ENCODE measurements at places on chromosomes 6 and 20. TPM values are rescaled to one million over a fixed set of nuclear protein-coding genes. Genes with fewer than 3 reads are reported as not detected.

- no peak for DNase-seq
Measured at GRCh38 chr6:169820358-169820757, 68.9 kb downstream of the ERMARD start.

GRCh38 chr6:44211284-44211683, 5.4 kb upstream of the MYMX start:
- no peak for DNase-seq

- no peak for DNase-seq
Measured at GRCh38 chr6:87139236-87139635, 16.1 kb upstream of the ZNF292 start.

DNA sequence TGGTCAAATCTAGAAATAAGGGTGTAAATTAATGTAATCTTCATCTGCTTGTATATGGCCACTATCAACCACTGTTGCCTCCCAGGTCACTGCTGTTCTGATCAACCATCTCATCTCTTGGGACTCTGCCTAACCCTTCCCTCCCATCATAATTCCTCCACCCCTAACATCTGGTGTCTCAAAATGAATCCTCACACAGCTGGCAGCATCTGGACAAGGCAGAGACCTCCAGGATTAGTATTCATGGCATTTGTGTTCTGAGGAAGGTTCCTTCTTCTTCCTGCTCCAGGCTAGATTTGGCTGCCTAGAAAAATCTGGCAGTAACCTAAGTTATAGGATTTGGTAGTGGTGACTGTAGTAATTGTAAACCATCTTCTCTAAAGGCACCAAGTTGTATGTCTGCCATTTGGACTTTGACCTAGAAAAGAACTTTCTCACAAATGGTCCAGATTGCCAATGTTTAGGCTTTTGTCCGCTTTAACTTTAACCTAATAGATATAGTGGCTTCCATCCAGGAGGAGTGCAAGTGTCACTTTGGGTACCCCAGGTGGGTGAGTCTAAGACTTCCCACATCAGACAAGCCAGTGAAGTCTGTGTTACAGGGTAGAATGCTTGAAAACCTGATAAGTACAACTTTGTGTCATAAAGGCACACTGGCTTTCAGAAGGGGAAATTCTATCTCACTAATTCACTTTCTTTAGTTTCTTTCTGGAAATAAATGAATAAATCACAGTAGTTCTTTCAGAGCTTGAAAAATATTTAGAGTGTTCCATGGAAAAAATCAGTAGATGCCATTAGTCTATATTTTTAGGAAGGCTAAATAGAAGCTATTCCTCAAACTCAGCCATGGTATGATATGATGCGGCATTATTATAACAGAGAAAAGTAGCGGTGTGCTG, 3.0 kb upstream of the PHACTR2 start:
- DNase-seq, result no peak

DNA sequence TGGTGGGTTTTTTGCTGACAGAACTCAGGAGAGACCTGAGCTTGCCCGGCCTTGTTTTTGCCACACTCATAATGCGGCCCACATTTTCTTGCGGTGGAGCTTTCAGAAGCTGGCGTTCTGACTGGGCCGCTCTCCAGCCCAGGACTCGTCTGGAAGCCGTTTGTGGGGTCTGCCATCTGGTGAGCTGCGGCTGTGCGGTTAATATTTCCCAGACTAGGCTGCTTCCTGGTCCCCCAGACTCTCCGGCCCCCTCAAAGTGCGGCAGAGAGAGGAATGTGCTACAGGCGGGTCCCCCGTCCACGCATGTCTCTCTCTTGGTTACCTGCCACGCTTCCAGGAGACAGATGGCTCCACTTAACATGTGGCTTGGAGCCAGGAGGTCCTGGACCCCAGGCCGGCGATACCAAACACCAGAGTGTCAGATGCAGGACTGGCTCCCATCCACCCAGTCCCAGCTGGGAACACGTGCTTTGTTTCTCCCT, 128.9 kb upstream of the PMEPA1 start:
- DNase-seq, result no peak

GRCh38 chr6:139443231-139444112, 69.0 kb upstream of the CITED2 start:
- no peak for DNase-seq

The SLC35D3 gene
- not detected for total RNA-seq

- DNase-seq, result no peak
Measured at GRCh38 chr6:163248051-163248450, 166.5 kb upstream of the QKI start.

GRCh38 chr6:168374051-168374502, 54.5 kb upstream of the DACT2 start:
- no peak for DNase-seq

- DNase-seq, result no peak
Measured at GRCh38 chr20:48759631-48760245, 68.1 kb downstream of the PREX1 start.

- DNase-seq, result no peak
Measured at GRCh38 chr6:144893680-144894151, 608.6 kb downstream of the UTRN start.

DNA sequence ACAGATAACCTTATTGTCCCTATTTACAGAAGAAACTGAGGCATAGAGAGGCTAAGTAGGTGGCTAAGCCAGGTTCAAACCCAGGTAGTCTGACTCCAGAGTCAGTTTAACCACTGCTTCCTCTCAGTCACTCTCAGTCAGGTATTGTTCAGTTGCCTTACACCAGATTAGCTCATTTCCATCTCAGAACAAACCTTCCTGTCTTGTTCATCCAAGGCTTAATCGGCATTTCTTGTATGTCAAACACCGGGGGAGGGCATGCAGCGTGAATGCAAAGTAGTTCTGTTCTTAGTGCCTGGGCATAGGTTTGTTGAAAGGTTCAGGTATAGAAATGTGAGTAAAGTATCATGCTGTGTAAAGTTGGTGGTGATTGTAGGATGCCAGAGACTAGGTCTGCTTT, 51.7 kb downstream of the CTNNBL1 start:
- no peak for DNase-seq

GRCh38 chr6:119627908-119628669, 278.5 kb upstream of the MAN1A1 start:
- no peak for DNase-seq

DNA sequence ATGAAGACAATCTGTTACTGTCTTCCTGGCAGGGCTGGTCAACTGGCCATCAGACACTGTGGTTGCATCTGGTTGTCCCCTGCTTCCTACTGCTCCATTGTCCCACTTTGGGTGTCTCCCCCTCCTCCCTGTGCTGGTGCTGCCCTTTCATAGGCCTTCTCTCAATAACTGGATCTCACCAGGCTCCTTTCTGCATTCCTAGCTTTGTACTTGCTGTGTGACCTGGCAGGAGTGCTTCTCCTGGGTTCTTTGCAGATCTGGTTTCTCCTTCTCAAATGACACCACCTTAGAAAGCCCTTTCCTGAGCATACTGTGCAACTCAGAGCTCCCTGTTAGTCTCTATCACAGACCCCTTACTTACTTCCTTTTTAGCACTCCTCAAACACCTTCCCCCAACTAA, 223.0 kb downstream of the BCKDHB start:
- DNase-seq, result no peak

The ACSS1 gene
- total RNA-seq, result 114 TPM

DNA sequence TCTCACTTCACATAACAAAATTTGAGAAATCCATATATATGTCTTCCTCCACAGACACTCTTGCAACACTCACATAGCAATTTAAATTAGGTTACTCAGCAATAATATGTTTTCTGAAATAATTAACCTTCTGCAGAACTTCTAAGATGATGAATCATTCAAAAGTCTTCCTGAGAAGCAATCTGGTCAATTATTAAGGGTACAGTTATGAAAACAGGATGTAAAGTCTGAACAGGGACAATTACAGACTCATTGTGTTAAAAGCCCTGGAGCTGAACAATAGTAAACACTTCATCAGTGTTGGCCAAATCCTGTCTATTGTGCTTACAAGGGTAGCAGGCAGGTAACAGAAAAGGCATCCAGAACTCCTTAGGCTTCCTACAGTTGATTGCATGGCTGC, 75.4 kb downstream of the FILIP1 start:
- no peak for DNase-seq

- DNase-seq, result no peak
Measured at GRCh38 chr6:77466451-77467437, 3.5 kb upstream of the HTR1B start.

The LY6G6C gene
- not detected for total RNA-seq

The WFDC10B gene
- not detected for total RNA-seq

The EYS gene
- total RNA-seq, result not detected

GRCh38 chr20:47031821-47032220, 137.2 kb downstream of the EYA2 start:
- DNase-seq, result no peak

Measured in heart right ventricle (tissue), 16 donors.